ENCODE measurements at places on chromosomes 11 and 22.

DNA sequence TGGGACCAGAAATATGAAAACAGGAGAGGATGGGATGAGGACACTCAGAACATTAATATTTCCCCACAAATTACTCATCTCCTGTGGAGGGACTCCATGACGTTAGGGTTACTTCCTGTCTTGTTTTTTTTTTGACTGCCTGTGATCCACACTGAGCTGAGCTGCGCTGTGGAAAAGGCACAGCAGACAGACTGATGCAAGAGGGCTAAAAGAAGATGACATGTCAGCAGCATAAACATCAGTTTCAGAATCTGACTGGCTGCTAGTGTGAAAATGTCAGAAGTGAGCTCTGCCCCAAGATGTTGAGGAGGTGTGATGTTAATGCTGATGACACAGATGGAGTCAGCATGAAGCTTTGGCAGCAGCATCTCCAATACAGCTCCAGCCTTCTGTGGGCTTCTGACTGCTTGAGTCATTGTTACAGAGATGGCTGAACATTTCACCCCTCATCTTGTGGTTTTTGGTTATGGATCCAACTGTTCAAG lies 286.8 kb downstream of the BLID start:
- no peak for DNase-seq

- no peak for DNase-seq
Measured at GRCh38 chr22:49230194-49230577, 597.5 kb downstream of the BRD1 start.

DNA sequence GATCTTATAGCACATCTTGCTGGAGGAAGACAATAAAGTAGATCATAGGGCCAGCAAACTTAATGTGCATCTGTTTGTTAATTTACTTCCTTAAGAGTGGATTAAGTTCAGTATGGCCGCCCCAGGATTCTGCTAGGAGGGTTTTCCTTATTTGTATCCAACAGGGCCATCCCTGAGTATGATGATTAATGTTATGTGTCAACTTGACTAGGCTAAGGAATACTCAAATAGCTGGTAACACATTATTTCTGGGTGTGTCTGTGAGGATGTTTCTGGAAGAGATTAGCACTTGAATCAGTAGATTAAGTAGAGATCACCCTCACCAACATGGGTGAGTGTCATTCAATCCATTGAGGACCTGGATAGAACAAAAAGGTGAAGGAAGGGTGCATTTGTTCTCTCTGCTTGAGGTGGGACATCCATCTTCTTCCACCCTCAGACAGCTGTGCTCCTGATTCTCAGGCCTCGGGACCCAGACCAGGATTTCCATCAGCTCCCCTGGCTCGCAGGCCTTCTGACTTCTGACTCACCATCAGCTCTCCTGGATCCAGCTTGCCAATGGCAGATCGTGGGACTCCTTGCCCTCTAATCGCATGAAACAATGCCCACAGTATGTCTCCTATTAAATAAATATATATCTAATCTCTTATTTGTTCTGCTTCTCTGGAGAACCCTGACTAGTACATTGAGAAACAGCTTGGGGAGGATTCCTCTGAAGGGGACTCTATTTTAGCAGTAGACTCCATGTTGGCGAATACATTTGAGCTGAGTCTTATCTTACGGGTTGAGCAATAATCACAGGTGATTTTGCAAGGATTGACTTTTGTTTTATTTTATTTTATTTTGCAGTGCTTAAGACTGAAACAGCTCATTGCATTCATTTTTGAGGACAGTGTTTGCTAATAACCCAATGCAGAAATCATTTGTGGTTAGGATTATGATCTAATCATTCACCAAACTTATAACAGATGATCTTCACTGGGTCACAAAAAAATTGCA lies 9.0 kb upstream of the ZBTB44 start:
- DNase-seq = no peak

DNA sequence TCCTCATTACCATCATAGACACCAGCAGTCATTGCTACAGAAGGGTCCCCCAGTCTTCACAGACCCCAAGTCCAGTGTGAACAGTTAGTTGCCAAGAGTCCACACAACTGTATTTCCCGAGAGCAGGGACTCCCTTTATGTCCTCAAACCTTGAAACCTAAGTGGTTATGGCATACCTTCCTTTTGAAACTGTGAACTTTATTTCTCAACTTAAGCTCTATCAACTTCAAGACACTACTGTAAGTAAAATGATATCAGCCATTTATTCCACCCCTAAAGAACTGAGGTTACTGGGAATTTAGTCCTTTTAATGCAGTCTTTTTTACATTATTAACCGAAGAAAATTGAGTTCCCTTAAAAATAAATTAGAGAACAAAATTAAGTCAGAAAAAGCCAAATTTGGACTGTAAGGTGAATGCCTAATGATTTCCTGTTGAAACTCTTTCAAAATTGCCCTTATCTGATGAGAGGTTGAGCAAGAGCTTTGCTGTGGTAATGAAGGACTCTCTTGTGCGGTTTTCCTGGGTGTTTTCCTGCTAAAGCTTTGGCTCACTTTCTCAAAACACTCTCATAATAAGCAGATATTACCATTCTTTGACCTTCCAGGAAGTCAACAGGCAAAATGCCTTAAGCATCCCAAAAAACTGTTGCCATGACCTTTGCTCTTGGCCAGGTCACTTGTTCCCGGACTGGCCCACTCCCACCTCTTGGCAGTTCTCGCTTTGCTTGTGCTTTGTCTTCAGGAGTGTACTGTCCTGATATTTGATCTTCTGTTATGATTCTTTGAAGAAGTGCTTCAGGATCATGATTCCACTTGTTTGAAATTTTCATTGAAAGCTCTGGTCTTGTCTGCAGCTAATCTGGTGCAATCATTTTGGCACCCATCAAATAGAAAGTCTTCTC lies 765.4 kb upstream of the ANO3 start:
- DNase-seq = no peak

- DNase-seq = no peak
Measured at GRCh38 chr11:42528911-42529310, 782.9 kb upstream of the API5 start.

GRCh38 chr22:46107089-46107664 lies 43.1 kb upstream of the PPARA start:
- DNase-seq = no peak

- DNase-seq = no peak
Measured at GRCh38 chr22:25169278-25170031, 30.2 kb upstream of the CRYBB3 start.

DNA sequence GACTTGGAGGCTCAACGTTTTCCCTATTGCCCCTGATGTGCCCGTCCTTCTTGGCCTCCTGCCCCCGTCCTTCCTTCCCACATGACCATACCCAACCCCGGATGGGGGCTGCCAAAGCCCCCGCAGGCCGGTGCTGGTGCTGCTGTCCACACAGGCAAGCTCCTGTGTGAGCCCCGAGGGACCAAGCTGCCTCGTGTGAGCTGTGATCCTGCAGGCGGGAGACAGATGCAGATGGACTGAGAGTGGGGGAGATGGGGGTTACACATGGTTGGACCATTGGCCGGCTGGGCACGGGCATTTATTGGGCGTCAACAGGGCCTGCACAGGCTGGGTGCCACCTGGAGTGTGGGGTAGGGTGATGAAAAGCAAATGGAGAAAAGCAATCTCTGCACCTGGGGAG lies 313.2 kb upstream of the B3GAT1 start:
- DNase-seq = no peak

DNA sequence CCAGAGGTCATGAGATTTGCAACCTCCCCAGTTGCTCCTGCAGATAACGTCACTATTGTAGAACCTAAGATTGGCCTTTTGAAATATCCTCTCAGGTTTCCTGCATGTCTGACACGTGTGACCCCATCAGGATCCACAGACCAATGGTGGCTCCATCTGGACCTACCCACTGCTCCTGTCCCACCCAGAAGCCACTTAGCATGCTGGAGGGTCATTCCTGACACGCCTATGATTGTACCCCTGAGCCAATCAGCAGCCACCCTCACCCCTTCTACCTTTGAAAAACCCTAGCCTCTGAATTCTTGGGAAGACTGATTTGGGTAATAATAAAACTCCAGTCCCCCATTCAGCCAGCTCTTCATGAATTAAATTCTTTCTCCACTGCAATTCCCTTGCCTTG lies 20.1 kb upstream of the NARS2 start:
- no peak for DNase-seq

DNA sequence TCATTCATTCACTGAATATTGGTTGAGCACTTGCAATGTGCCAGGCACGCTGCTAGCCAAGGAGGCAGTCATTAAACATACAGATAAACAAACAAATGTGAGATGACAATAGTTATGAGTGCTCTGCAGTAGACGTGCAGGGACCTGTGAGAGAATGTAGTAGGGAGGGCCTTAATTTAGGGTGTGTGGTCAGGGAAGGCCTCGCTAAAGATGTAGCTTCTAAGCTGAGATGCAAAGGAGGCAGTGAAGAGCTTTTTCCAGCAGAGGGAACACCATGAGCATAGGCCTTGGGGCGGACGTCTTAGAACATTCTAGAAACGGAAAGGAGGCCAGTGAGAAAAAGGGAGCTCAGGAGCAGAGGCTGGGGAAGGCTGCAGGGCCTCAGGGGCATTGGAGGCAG lies 789 bp upstream of the NCF4 start:
- DNase-seq = no peak

GRCh38 chr11:44740967-44741366 lies 14.2 kb downstream of the TSPAN18 start:
- DNase-seq = no peak

GRCh38 chr22:39664485-39665200 lies 94.1 kb downstream of the CACNA1I start:
- DNase-seq = no peak

GRCh38 chr22:29265305-29265704 lies 2.5 kb downstream of the RHBDD3 start:
- DNase-seq = no peak

GRCh38 chr11:128777369-128778011 lies 83.6 kb downstream of the FLI1 start:
- no peak for DNase-seq

GRCh38 chr11:3221408-3222002 lies 2.9 kb upstream of the MRGPRG start:
- DNase-seq = no peak

GRCh38 chr11:39102236-39102635 lies 2357.2 kb downstream of the LRRC4C start:
- no peak for DNase-seq

GRCh38 chr22:40238425-40239344 lies 61.0 kb downstream of the TNRC6B start:
- DNase-seq = no peak

GRCh38 chr11:43576803-43577521 lies 103.6 kb upstream of the HSD17B12 start:
- DNase-seq = no peak

GRCh38 chr11:86637988-86638387 lies 34.4 kb downstream of the ME3 start:
- DNase-seq = peak; percentile 9

- DNase-seq = no peak
Measured at GRCh38 chr11:117059611-117060148, 38.5 kb downstream of the SIK3 start.

DNA sequence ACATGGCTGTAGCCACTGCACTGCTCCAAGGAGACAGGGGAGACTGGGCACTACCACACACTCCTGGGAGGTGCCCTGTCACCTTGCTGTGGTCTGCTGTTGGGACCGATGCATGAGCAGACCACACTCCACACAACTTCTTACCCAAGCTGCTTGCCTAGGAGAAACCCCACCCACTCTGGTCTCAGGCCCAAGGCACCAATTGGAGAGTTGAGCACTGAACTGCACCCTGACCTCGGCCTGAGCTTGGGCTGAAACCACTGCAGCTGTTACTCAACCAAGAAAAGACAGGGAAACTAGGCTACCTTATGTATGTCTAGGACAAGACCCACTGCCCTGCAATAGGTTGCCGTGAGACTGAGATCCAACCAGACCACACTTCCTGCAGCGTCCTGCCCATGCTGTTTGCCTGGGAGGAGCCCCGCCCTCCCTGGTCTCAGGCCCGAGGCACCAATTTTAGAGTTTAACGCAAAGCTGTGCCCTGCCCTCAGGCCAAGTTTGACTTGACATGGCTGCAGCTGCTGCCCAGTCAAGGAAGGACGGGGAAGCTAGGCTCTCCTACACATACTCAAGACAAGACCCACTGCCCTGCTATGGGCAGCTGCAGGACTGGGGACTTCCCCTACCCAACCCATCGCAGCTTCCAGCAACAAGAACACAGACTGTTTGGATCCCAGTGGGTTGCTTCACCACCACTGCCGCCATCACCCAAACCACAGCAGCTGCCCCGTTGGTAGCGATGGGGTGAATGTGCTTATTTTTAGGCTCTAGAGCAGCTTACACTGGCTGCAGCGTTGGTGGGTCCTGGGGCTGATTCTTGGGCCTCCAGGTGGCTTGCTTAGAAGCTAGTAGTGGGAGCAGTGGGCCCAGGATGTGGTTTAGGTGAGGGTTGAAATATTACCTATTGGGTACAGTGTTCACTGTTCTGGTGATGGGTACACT lies 66.8 kb downstream of the BRD1 start:
- no peak for DNase-seq

GRCh38 chr11:12102588-12103410 lies 7.6 kb upstream of the MICAL2 start:
- DNase-seq = no peak

DNA sequence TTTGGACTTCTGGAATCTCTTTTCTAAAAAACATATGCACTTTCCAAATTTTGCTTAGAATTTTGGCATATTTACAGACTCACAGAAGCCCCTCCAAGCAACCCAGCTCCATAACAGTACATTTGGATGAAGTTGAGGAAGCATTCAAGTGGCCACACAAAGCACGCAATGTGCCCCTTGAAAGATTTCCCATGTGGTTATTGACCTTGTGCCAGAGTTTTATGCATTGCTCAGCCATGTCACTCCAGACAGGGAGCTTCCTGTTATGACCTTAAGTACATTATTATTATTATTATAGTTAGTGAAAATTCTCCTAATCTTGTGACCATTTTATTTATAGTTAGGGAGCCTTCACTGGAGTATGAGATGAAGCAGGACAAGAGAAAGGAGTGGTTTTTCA lies 35.0 kb upstream of the BDNF start:
- no peak for DNase-seq

DNA sequence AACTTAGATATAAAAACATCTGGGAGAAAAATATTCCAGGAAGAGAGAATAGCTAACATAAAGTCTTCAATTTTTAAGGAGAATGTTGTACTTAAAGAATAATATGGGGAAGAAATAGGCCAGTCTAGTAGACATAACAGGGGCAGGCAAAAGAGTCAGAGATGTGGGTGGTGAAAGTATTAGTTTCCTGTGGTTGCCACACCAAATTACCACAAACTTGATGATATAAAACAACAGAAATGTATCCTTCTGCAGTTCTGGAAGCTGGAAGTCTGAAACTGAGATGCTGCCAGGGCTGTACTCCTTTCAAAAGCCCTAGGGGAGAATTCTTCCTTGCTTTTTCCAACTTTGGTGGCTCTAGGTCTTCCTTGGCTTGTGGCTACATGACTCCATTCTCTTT lies 1309.7 kb downstream of the LRRC4C start:
- no peak for DNase-seq

DNA sequence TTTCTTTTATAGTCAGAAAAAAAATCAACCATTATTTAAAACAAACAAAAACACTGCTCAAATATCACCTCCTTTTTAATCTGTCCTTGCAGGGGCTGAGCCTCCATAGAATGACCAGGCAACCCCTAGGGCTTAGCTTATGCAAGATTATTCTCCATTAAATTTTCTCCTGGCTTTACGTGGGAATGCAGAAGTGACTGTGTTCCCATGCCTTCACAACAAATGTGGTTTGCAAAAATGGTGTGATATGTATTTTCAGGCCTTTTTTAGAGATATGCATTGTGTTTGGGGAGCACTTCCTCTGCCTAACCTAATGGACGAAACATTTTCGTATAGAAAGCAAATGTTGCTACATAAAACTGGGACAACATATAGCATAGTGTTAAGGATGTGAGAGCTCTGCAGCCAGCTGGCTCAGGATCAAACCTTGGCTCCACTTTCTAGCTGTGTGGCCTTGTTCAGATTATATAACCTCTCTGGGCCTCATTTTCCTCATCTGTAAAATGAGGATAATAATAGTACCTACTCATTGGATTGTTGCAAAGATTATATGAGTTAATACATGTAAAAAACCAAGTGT lies 82.6 kb downstream of the PARVA start:
- no peak for DNase-seq

Data from GDM1 (cell line).